ENCODE measurements at places on chromosomes 7 and 10.

DNA sequence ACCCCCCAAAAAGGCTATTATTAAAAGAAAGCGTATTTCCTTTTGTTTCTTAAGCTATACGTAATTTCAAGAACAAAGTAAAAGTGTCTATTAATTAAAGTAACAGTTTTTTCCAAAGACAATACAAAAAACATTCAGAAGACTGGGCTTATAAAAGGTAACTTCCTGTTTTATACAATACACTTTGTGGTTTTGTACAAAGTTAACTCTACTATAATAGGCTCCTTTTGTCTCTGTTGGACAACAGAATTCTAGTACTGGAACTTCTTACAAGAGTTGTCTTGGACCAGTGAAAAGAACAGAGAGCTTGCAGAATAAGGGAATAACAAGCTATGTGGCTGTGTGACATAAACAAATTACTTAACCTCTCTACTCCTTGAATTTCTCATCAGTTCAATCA, 21.5 kb downstream of the SFMBT2 start:
- H3K27ac ChIP-seq = no peak overlapping the region
- H3K36me3 ChIP-seq = no peaks in the 10 kb centered on the region
- no peaks in the 10 kb centered on the region for H3K4me1 ChIP-seq
- no peak overlapping the region for H3K4me3 ChIP-seq
- no peaks in the 10 kb centered on the region for H3K27me3 ChIP-seq

DNA sequence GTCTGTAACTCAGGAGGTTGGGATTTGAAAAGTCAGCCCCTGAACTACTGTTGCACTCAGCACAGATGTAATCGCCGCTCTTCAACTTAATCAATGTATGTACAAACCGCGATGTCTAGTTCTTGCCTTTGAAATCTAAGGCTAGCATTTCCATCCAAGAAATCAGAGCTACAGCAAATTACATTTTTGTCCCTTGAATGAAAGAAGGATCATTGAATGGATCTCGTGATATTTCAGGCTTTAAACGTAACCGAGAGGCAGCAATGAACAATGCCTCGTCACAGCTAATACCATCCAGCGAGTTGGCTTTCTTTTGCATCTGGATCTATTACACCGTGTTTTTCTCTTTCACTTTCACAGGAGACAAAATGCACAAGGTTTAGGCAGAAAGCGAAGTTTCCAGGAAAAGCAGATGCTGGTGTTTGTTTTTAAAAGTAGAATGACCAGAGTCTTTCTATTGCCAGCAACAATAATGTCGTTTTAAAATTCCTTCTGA, 5.5 kb downstream of the SKIDA1 start:
- peaks cover 58% of the 10 kb centered on the region for H3K4me1 ChIP-seq
- H3K27ac ChIP-seq = no peak overlapping the region
- H3K4me3 ChIP-seq = no peak overlapping the region
- DNase-seq = no peak
- no peaks in the 10 kb centered on the region for H3K27me3 ChIP-seq
- H3K36me3 ChIP-seq = no peaks in the 10 kb centered on the region

DNA sequence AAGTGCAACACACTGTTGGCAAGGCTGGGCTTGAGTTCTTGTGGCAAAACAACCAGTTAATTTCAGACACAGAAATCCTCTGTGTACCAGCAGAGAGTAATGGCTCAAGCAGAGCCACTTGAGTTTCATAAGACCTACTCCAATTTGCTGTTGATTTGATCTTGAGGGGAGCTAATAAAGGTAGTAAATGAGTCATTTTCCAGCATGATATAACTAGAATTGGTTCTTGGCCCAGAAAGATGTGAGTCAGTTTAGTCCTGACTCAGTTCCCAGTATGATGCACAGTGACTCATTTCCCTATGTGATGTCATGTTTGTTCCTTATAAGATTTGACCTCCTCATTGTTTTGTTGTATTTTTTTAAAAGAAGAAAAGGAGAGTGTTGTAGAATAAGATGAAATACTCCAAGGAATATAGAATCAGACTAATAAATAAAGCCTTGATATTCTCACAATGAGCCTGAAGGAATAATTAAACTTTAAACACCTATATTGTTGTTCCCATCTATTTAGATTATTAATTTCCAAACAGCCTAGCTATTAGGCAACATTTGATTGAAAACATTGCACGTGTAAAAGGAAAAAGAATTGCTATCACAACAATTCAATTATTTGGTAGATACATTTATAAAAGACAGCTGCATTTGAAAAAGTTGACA, 186.2 kb downstream of the REEP3 start:
- peaks cover 18% of the 10 kb centered on the region for H3K4me1 ChIP-seq

GRCh38 chr7:159040146-159040545, 104.5 kb downstream of the VIPR2 start:
- peaks cover 11% of the 10 kb centered on the region for H3K27me3 ChIP-seq
- no peaks in the 10 kb centered on the region for H3K4me1 ChIP-seq
- H3K27ac ChIP-seq = no peak overlapping the region
- DNase-seq = no peak
- H3K36me3 ChIP-seq = no peaks in the 10 kb centered on the region
- H3K4me3 ChIP-seq = no peak overlapping the region

Measured in HepG2 (cell line).